ENCODE measurements at places on chromosomes 2 and 18.
A peak's percentile ranks its signal among the peaks of the same experiment; 100 is the strongest.

- no peak for DNase-seq
Observed at GRCh38 chr2:219460424-219460926, 25.8 kb downstream of the SPEG start.

GRCh38 chr2:20231598-20232026, 6.7 kb upstream of the SDC1 start:
- DNase-seq: peak; percentile 45

DNA sequence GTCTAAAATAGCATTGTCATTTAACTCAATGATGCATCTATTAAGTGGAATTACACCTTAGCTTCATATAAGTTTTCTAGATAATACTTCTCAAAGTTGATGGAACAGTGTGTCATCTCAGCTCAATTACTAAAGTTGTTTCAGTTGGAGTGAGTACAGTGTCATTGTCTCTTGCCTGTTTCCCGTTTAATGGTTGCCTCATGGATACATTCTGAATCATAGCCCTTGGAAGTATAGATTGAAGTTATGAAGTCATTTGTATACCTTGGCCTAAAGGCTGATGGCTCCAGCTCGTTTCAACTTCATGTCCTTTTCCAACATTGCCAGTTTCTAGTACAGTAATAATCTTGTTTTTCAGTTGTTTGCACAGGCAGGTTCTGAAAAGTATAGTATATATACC, 130.5 kb upstream of the NOSTRIN start:
- DNase-seq: peak; percentile 30

- DNase-seq: no peak
Observed at GRCh38 chr18:9856092-9856491, 29.7 kb upstream of the TXNDC2 start.

DNA sequence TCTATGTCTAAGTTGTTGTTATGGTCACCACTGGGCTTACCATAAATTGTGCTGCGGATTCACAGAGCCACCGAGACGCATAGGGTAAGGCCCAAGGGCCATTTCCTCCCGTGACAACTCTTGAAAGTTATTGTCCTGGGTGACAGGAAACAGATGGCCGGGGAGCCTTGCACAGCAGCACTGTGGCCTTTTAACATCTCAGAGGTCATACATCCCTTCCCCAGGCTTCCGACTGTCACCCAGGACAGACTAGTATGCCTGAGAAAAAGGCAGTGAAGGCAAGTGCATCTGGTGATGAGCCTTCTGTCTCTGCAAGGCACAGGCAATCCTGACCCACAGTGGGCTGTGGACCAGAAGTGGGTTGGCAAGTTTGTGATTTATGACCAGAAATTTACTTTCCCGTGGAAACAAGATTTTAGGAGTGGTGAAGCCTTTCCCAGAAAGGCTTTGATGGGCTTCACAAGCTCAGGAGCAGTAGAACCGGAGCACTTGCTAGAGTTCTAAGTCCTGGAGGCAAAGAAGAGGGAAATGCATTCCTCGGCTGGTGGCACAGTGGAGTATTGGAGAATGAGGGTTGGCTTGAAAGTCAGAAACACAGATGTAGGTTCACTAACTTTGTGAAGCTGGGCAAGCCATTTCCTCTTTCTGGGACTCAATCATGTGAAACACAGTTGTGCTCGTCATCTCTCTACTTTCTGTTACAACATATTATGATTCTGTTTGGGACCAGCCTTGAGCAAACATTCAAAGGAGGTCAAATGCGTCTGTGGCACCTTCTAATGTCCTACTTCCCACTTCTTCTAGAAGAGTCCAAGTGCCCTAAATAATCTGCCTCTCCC, 2.0 kb upstream of the CAPN14 start:
- no peak for DNase-seq

- no peak for DNase-seq
Observed at GRCh38 chr2:16932826-16933225, 267.2 kb upstream of the CYRIA start.

- DNase-seq: no peak
Observed at GRCh38 chr2:75390169-75390568, 170.6 kb downstream of the EVA1A start.

DNA sequence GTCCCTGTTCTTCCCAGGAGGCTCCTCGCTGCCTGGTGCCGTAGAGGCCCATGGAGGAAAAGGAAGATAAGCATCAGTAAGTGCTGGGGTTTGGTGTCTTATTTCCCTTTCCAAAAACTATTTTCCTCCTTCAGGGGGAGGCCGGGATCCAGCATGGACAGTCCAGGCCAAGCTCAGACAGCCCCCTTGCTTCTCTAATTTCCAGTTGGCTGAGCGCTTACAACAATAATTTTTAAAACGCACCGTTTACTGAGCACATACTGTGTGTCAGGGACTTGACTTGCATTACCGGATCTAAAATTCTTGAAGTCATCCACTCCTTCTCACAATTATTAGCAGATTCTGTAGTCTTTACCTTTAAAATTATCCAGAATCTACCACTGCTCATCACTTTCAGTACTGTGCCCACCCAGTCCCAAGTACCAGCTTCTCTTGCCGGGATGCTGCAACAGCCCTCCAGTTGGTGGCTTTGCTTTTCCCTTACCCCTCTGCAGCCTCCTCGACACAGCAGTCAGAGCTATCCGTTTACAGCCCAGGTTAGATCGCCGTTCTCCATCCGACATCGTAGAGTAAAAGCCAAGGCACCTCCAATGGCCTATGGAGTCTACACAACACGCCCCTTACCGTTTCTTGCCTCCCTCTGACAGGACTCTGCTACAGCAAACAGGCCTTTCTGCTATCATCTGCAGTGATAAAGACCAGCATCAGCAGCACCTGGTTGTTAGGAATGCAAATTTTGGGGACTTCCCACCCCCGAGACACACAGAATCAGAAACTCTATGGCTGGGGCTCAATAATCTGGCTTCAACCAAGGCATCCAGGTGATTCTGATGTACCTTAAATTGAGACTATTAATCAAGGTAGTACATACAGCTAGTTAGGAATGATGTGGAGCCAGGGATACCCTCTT, 75.2 kb upstream of the TSPYL6 start:
- no peak for DNase-seq

DNA sequence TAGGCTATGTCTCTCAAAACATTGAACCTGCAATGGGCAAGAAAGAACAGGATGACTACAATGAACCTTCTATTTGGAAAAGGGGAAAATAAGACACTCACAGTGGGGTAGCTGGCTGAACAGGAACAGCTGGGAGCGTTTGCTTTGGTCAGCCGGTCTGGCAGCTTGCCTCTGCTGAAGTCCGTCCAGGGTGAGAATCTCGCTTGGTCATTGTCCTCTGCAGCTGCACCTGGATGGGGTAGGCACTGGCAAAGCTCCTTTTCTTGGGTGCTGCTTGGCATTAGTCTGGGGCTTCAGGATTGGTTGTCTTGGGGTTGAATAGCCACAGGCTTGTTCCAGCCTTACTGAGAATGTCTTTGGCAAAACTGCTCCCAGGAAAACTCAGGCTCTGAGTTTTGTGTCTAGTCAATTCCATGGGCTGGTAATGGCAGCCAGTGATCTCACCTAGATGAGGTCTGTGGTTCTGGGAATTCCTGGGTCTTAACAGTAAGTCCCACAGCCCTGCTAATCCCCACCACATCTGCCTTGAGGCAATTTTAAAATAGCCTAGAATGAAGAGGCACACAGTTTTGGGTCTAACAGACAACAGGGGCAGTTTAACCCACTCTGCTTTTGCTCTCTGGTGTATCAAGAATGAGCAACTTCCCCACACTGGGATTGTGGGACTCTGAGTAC, 13.4 kb downstream of the NEDD4L start:
- DNase-seq: no peak

- peak; percentile 35 for DNase-seq
Observed at GRCh38 chr2:84865181-84865783, 15.6 kb downstream of the TRABD2A start.

DNA sequence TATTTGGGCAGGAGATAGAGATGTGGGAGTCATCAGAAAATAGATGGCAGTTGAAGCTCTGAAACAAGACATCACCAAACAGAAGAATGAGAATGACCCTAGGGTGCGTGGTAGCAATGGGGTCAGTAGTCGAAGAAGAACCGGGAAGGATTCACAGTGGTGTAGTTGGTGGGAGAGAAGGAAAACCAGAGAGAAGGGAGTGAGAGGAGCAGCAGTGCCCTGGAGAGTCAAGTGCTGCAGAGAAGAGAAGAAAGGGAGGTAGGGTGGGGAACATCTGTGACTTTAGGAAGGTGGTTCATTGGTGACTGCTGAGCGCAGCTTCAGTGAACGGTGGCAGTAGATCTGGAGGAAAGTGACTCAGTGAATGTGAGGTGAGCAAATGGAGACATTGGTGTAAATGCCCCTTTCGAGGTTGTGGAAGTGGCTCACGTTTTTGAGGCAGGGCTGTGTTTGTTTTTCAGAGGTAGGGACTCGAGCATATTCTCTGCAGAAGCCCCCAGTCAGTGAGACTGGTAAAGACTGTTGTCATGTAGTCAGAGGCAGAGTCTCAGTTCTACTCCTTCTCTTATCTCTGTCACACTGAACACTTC, 36.4 kb downstream of the CDC42EP3 start:
- DNase-seq: no peak

DNA sequence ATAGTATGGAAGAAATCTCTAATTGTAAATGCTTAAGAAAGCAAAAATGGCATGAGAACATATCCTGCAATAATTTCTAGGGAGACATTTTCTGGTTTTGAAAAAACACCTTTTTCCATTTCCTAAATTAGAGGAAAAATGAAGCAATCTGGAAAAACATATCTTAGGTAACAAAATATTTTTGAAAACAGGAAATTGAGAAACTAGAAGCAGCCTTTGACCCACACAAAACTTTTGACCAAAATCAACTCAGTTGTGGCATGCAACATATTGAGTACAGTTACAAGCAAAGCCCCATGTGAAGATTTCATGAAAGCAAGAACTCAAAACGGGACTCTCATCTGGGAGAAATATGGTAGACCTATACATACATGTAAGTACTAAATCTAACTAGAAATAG, 28.6 kb upstream of the CHAC2 start:
- no peak for DNase-seq

DNA sequence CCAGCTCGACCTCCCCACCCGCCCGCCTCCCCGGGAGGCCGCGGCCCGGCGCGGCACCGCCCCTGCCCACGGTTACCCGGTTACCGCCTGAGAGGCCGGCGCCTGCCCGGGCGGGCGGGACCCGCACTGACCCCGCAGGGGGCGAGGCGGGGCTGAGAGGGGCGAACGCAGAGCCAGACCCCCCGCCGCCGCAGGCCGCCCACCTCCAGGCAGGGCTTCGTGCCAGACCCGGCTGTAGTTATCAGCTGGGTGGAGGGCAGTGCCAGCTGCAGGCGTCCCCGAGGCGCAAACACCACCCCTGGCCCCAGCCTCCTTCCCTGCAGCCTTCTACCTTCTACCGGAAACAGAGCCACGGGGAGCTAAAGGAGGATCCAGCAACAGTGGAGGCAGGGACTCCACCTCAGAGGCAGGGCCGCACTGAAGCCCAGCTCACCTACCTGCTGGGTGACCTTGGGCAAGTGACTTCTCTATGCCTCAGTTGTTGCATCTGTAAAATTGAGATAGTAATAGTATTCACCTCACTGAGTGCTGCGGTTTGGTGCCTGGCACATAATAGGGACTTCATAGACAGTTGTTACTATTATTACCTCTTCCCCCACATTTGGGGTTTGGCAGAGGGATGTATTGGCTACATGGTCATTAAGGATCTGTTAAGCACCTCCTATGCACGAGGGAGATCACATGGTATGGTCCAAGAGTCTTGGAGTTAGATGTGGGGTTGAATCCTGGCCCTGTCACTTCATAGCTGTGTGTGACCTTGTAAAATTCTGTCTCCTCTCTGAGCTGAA, 231.6 kb upstream of the SMAD2 start:
- DNase-seq: peak; percentile 3

Data from dermis blood vessel endothelial cell (primary cell).